ENCODE measurements at places on chromosomes 5 and 9. TPM values are rescaled to one million over a fixed set of nuclear protein-coding genes. Genes with fewer than 3 reads are reported as not detected.

DNA sequence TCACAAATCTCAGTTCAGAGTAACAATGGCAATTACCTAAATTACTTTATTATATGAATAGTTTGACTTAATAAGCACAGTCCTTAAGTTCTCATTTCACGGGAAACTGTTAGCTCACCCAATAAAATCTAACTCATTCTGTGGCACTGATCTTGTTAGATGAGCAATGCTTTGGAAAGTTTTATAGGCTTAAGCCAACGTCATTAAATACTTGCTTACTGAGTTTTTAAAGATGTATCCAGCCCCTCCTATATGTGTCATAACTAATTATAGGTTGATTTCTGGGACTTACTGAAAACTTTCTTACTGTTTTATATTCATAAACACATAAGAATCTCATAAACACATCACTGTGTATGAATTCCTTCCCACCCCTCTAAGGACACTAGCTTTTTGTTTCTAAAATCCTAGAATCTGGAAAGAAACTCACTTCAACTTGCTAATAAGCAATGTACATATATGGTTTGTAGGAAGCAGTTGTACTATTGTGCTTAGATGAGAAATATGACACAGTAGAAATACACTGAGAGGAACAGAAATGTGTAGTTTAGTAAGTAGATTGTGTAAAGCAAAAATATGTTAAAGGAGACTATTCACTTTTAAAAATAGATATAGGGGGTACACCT lies 14.1 kb upstream of the MARCOL start:
- H3K27ac ChIP-seq = no peak overlapping the region
- H3K4me3 ChIP-seq = no peak overlapping the region
- H3K36me3 ChIP-seq = no peaks in the 10 kb centered on the region
- H3K27me3 ChIP-seq = peaks cover 8% of the 10 kb centered on the region

GRCh38 chr5:149383399-149383798 lies 4.3 kb upstream of the IL17B start:
- no peak overlapping the region for H3K4me3 ChIP-seq
- no peaks in the 10 kb centered on the region for H3K27me3 ChIP-seq
- H3K27ac ChIP-seq = no peak overlapping the region
- DNase-seq = no peak

- DNase-seq = no peak
- no peaks in the 10 kb centered on the region for H3K36me3 ChIP-seq
- H3K27me3 ChIP-seq = no peaks in the 10 kb centered on the region
Measured at GRCh38 chr5:81787474-81788242, 36.8 kb upstream of the SSBP2 start.

- DNase-seq = no peak
- H3K4me1 ChIP-seq = peaks cover 16% of the 10 kb centered on the region
- no peak overlapping the region for H3K4me3 ChIP-seq
- no peaks in the 10 kb centered on the region for H3K27me3 ChIP-seq
- peaks cover 20% of the 10 kb centered on the region for H3K36me3 ChIP-seq
Measured at GRCh38 chr5:40775085-40775845, 19.5 kb upstream of the TTC33 start.

GRCh38 chr5:32487008-32487407 lies 42.5 kb upstream of the ZFR start:
- DNase-seq = no peak
- H3K27me3 ChIP-seq = no peaks in the 10 kb centered on the region
- H3K27ac ChIP-seq = no peak overlapping the region

- peaks cover 16% of the 10 kb centered on the region for H3K27me3 ChIP-seq
- no peak for DNase-seq
- H3K27ac ChIP-seq = no peak overlapping the region
- no peaks in the 10 kb centered on the region for H3K4me1 ChIP-seq
Measured at GRCh38 chr5:115424030-115424429, 120.5 kb downstream of the FEM1C start.

DNA sequence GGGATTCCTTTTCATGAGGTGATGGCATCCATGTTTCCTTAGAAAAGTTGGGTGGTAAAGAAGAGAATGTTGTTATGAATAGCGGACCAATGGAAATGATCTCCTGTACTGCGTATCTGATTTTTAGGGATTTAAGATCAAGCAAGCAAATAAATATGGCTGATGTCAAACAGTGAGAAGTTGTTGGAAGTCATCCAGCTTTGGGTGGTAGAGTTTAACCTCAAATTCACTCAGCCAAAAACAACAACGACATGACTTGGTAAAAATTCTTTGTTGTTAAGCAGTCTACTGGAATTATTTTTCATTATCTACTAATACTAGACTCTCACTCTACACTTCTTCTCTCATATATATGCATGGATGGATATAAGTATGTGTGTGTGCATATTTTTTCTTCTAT lies 426.5 kb downstream of the CTNND2 start:
- no peak for DNase-seq
- H3K4me3 ChIP-seq = no peak overlapping the region
- H3K36me3 ChIP-seq = no peaks in the 10 kb centered on the region
- H3K27me3 ChIP-seq = no peaks in the 10 kb centered on the region

- no peak for DNase-seq
- no peak overlapping the region for H3K27ac ChIP-seq
- no peaks in the 10 kb centered on the region for H3K4me1 ChIP-seq
- no peak overlapping the region for H3K4me3 ChIP-seq
Measured at GRCh38 chr9:105432247-105432842, 15.5 kb upstream of the FSD1L start.

DNA sequence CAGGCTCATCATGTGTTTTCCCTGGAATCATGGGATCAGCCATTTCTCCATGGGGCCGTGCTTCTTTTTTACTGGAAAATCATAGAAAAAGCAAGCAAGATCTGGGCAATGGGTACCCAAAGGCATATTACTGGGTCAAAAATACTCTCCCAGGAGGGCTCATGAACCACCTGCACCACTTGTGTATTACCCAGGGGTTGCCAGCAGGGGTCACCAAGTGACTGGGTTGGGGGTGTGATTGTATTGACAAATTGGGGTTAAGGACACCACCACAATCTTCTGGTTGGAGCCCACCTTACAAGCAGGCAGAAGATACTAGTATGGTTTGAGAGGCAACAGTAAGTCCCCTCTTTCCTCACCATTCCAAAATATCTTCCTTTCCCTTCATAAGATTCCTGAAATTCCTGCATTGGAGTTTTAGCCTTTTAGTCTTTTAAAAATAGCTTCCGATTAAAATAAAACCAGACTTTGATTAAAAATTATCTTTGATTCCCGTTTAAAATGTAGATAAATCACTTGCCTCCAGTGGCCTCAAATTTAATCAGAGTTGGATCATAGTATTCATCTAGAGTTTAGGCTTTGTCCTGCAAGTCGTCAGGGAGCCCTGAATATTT lies 603.3 kb downstream of the KIF4B start:
- H3K36me3 ChIP-seq = no peaks in the 10 kb centered on the region
- H3K27ac ChIP-seq = no peak overlapping the region

- no peak overlapping the region for H3K4me3 ChIP-seq
- DNase-seq = no peak
- peaks cover 36% of the 10 kb centered on the region for H3K4me1 ChIP-seq
- no peak overlapping the region for H3K27ac ChIP-seq
- peaks cover 88% of the 10 kb centered on the region for H3K27me3 ChIP-seq
Measured at GRCh38 chr5:154482528-154483449, 4.8 kb upstream of the HAND1 start.

The TNFSF8 gene
- total RNA-seq = 23.9 TPM

The RNF180 gene
- not detected for total RNA-seq

The IFNA13 gene
- total RNA-seq = not detected

The CDKN2B-AS1 gene
- 0.81 TPM for total RNA-seq

The CNTLN gene
- total RNA-seq = 0.40 TPM

The MARVELD2 gene
- 0.60 TPM for total RNA-seq
